Pulmonary artery endothelial cell (primary cell): ENCODE measurements at places on chromosomes 12 and 14. TPM values are rescaled to one million over a fixed set of nuclear protein-coding genes. Genes with fewer than 3 reads are reported as not detected.

ZNF891 gene
- 0.53 and 0.88 TPM in 2 replicates for total RNA-seq

DNA sequence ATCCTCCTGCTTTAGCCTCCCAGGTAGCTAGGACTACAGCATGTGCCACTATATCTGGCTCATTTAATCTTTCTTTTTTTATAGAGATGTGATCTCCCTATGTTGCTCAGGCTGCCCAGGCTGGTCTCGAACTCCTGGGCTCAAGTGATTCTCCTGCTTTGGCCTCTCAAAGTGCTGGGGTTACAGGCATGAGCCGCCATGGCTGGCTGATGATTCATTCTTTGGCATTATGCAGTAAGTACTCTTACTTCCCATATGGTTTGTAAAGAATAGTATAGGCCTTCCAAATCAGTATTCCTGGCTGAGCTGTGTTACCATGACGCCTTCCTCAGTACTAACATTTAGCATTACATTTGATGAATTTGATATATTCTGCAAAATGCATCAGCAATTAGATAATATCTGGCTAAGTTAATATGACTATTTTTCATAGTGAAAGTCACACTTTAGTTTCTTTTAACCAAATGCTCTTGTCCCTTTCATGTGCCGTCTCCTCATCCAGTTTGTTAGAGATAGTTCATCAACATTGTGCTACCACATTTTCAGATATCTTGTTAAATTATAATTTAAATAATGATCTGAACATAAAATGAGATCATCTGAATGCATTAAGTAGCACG is 3.2 kb upstream of the MIA2 start:
- DNase-seq = no peak

DNA sequence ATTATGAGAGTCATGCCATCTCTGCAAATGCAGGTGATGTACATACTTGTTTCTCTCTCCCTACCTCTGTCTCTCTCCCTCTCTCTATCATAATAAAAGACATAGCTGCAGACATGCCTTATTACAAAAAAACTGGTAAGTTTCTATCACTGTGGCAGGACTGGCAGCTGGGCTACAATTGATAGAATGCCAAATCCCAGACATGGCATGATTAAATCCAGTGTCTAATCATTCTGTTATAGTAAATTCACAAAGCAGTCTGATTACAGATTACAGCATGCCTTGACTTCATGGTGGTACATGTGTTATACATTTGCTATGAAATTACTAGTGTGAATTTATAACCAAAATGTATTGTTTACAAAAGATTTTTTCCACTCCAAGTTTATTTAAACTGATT is 854.7 kb downstream of the TMTC2 start:
- no peak for DNase-seq

TAS2R46 gene
- total RNA-seq = 1.3 and 1.6 TPM in 2 replicates

DNA sequence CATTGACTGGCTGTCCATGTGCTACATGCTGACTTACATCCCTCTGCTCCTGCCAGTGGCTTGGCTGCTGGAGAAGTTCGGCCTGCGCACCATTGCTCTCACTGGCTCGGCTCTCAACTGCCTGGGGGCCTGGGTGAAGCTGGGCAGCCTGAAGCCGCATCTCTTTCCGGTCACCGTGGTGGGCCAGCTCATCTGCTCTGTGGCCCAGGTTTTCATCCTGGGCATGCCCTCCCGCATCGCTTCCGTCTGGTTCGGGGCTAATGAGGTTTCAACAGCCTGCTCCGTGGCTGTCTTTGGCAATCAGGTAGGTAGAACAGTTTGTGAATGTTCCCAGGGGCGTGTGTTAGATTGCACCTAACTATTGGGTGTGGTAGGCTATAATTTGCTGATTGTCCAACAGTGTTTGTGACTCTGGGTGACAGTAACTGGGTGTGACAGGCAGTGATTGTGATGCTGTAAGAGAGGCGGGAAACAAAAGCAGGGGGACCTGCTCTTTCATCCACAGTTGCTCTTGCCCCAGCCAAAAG is 981 bp downstream of the FLVCR2 start:
- DNase-seq = no peak

DNA sequence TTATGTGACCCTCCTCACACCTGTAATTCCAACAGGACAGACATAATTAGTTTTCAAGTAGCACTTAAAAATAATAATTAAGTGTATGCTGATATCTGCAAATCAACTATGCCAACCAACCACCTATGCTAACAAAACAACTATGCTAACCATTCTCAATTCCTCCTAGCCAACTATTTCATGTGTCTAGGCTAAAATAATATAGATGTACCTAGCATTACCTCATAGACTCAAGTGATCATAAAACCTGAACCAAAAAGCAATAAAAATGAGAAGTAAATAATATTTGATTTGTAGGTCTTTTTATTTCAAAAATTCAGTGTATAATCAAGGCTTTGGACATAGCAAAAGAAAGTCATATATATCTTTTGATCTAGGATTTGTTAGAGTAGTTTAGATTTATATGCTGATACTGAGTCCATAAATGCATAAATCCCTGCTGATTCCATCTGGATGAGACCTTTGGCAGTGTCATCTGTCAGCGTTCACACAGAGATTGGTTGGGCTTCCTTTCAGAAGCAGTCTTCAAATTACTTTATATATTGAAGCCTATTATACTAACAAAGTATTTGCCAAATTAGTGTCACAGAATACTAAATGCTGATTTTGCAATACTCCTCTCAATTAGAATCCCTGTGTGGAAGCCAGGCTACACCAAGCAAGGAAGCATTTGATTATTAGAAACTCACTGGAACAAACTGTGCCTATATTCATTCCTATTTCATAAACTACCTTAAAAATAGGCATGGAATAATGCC is 101.4 kb upstream of the PPM1H start:
- no peak for DNase-seq

DNA sequence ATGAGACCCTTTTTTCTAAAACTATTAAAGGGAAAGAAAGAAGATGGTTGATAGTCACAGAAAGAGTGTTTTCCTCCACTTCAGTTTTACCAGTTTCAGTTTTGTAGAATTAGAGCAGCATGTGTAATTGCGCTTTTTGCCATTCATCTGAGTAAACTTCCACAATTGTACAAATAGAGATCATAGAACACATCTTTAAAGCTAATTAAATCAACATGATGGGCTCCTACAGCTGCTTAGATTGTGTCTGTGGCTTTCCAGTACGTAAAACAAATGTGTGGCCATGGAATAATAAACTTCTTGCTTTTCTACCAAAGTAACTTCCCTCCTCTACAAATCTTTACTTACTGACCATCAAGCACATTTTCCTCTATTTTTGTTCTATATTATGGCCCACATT is 84.2 kb upstream of the LRIG3 start:
- no peak for DNase-seq

GRCh38 chr12:131133015-131133905 is 179.6 kb downstream of the ADGRD1 start:
- no peak for DNase-seq

- no peak for DNase-seq
These were observed 107.6 kb downstream of the PTCSC3 start for GRCh38 chr14:36068777-36069534.

EID3 gene
- total RNA-seq = 5.1 and 11.7 TPM in 2 replicates
